ENCODE measurements at places on chromosomes 12 and 14.
A peak's percentile ranks its signal among the peaks of the same experiment; 100 is the strongest.

GRCh38 chr14:68501171-68501570 is 291.7 kb downstream of the ZFP36L1 start:
- no peak for DNase-seq

DNA sequence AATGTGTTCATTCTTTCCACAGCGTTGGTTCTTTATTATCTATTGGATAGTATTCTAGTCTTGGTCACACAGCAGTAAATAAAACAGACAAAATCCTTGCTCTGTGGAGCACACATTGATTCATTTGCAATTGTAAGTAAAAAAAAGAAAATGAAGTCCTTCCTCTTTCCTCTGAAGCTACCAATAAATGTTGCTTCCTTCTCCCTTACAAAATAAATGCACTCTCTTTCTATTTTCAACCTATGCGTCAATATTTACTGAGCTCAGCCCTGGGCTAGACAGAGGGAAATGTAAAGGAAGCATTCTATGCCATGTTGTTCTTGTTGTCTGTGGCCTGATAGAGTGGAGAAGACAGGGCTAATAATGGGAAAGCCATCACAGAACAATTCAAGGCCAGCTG is 2.9 kb downstream of the ABHD12B start:
- DNase-seq, result no peak

DNA sequence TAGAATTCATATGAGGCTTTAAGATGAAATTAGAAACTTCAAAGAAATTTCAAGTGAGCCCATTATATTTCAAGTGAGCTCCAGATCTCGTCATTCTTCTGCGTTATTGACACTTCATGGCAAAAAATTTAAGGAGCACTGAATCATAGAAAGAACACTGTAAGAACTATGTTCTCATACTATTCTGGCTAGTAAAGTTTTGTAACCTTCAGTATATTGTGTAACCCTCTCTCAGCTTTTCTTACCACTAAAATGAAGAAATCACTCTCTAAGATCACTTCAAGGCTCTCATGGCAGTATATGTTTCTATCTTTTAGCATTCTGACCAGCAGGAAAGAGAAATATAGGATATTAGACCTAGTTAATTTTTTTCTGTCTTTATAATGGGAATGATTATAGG is 6.3 kb downstream of the GPHN start:
- DNase-seq, result no peak

GRCh38 chr12:122423258-122424165 is 1.0 kb upstream of the CLIP1 start:
- DNase-seq, result no peak

- DNase-seq, result peak; percentile 28
Observed at GRCh38 chr12:57086493-57087009, 2.4 kb upstream of the NAB2 start.

DNA sequence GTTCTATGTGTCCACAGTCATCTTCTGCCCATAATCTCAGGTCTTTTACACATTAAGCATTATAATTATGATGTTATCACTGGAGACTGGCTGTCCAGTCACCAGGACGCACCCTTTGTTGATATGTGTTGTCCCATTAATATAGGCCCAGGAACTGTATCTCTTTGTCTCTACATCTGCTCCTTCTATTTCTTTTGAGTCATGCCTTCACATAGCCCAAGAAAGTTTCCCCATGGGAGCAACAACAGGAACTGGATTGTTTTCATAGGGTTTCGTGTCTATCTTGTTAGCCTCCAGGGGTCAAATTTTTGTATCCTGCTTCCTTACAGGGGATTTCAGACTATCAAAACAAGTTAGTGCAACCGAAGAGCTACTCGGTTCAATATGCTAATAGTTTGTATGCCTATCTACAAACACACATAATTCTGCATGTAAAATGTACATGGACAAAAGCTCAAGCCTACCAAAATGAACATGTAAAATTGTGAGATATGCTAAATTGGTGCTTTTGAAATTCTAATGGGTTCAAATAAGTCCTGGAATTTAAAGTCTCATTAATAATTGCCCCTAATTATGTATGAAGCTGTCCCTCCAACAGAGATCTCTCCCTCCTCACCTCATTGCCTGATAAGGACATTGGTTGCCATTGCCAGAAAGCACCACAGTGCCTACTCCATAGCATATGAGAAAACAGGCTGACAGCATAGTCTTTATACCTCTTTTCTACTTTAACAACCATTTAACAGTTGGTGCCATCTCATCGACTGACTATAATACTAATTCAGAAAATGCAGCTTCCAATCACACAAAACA is 99.8 kb upstream of the DIO2 start:
- no peak for DNase-seq

- no peak for DNase-seq
Observed at GRCh38 chr14:33814010-33814409, 136.9 kb downstream of the EGLN3 start.

DNA sequence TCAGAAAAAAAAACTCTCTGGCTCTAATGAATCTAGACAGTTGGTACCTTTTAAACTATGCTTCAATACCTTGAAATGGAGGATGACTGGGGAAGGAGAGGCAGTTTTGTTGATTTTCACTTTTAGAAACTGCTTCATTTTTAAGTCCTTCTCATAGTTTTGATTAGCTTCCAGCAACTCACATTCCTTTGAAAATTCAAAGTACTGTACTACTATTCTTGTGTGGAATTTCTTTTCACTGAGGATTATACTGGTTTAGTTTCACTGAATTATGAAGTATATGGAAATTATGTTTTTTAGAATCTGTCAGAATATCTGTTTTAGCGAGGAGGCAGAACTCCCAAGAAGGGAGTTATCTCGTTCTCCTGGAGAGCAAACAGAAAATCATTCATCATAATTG is 116.3 kb downstream of the TGFB3 start:
- DNase-seq, result no peak

GRCh38 chr14:71651228-71651627 is 281.0 kb upstream of the RGS6 start:
- DNase-seq, result no peak

- no peak for DNase-seq
Observed at GRCh38 chr14:102187044-102187443, 47.3 kb downstream of the WDR20 start.

GRCh38 chr14:99282261-99283050 is 10.5 kb upstream of the BCL11B start:
- DNase-seq, result no peak

DNA sequence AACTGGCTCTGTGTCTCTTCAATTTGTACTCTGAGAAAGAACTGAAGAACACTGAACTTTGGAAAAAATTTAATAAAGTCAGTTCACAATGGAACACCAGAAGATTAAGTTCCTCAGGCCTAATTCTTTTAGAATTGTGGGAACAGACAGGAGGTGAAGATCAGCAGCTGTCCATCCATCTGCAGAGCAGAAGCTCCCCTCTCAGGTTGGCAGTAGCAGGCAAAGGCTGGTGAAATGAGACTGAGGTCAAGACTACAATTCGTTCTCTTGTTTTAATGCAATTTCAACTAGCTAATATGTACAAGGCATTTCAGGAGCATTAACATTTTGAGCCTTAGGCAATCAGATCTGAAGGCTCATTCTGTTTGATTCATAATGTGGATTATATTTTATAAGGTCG is 10.3 kb upstream of the TRHDE start:
- no peak for DNase-seq

- DNase-seq, result no peak
Observed at GRCh38 chr14:79740066-79740601, 471.2 kb downstream of the DIO2 start.

GRCh38 chr14:90976101-90976500 is 84.3 kb downstream of the RPS6KA5 start:
- no peak for DNase-seq

- no peak for DNase-seq
Observed at GRCh38 chr14:105340821-105341733, 26.5 kb downstream of the PACS2 start.

DNA sequence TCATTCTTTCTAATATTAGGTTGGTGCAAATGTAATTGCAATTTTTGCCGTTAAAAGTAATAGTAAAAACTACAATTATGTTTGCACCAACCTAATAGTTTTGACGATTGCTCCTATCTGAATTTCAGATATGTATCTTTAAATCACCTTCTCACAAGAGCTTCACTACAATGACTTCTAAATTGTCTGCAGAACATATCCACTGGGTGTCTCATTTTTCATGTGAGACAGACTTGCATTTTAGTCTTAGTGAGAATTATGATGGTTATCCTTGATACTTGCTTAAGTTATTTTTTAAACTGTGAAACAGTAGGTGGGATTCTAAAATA is 84.6 kb downstream of the ITPR2 start:
- no peak for DNase-seq

DNA sequence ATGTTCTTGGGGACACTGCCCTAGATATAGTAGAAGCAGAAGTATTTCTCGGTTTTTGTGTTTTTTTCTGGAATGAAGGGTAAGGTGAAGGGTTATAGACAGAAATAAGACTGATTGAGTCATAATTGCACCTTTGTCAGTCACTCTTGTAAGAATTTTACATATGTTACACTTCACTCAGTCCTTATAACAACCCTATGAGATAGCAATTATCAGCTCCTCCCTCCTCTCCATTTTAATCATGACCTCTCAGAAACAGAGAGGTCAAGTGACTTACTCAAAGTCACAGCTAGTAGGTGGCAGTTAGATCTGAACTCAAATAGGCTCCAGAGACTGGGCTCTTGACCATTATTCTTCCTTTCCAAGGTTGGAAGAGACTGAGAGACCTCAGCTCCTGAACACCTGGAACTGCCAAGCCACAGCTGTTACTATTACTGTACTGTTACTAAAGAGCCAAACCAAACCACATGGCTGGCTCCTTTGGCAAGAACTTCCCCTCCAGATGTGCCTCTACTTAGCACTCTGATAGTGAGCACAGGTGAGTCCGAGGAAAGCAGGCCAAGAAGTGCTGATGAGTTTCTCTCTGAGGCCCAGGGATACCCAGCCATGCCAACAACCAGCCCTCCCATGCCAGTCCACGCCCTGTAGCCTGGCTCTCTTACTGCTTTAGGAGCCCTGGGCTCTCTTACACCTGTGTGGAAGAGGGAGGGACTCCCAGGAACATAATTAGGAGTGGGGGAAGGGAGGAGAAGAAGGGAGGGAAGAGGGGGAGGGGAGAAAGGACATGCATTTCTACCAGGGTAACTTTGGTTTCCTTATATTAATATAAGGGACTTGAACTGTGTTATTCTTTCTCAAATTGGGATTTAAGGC is 121.3 kb downstream of the CRADD start:
- DNase-seq, result no peak

DNA sequence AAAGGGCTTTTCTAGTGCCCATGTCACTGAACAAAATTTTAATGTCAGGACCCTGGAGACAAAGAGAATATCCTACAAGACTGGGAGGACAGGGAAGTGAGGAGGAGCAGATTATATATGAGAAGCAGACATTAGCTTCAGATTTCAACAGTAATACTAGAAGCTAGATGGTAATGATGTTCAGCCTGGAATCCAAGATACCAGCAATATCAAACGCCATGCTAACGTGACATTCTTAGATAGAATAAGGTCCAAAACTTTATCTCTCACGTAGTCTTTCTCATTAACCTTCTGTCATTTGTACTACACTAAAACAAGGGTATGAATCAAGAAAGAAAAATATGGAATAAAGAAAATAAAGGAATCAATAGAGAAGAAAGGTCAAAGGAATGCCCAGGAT is 18.7 kb downstream of the SOS2 start:
- DNase-seq, result no peak

DNA sequence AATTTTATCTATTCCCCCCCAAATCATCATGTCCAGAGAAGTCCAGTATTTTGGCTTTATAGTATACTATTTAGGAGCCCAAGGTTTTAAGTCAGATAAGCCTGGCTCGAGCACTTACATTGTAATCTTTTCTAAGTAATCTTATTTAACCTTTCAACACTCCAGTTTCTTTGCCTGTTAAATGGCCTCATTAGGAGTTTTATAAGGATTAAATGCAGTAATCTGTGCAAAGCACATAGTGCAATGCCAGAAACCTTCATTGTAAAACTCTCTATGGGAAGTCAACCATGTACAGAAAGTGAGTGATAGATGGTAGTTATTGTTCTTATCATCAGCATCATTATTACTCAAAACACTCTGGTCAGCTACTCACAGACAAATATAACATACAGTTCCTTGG is 1330.4 kb downstream of the SLC16A7 start:
- no peak for DNase-seq

DNA sequence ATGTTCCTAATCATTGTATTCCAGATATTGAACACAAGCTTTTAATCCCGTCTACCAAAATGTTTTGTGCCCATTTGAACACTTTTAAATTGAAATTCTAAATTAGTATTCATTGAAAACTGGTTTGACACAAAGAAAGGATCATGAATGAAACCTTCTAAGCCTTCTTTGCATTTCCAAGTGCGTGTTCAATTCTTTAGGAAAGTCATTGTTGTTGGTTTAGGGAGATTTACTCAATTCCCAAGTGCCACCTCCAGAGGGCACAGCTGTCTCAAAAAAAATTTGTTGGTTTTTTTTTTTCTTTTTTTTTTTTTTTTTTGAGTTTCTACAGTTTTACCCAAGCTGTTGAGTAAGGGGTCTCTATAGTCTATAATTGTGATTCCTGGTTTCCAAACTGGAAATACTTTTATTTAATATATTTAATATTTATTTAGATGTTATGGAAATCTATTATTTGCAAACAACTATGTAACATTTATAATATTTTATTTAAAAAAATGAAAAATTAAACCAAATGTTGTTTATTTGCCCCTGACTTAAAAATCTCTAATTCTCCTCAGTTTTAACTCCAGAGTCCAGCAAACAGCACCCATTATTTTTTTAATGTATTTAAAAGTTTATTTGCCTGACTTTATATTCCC is 79.9 kb downstream of the NEDD1 start:
- DNase-seq, result no peak

DNA sequence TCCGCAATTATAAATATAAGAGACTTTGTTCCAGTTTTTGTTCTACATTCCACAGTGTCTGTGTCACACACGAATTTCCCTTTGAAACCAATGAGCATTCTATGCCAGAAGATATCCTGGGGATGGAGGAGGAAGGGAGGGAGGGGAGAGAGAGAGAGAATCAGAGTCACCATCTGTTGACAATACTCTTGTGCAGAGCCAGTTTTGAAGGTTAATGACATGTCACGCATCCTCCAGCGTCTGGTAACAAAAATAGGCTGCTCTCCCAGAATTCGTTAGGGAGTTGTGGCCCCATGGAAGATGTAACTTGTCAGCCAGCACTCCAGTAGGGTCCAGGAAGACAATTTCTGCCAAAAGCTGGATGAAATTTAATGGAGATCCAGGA is 213.5 kb upstream of the KRR1 start:
- DNase-seq, result no peak

GRCh38 chr12:7351177-7351576 is 47.3 kb downstream of the ACSM4 start:
- no peak for DNase-seq

- DNase-seq, result no peak
Observed at GRCh38 chr14:53126731-53127130, 26.4 kb downstream of the DDHD1 start.

GRCh38 chr14:89067293-89067972 is 243.0 kb downstream of the TTC8 start:
- DNase-seq, result no peak

Data from T-helper 9 cell (primary cell).